ENCODE measurements at places on chromosomes 3 and 15. TPM values are rescaled to one million over a fixed set of nuclear protein-coding genes. Genes with fewer than 3 reads are reported as not detected.

Gene CLDN11
- 154 TPM for polyA plus RNA-seq

Gene CAND2
- polyA plus RNA-seq, result 7.0 TPM

Gene EBLN2
- polyA plus RNA-seq, result 2.7 TPM

Gene ARL13B
- polyA plus RNA-seq, result 21.2 TPM

Gene RAD51
- 13.3 TPM for polyA plus RNA-seq

Gene EPB42
- 1.3 TPM for polyA plus RNA-seq

Gene KBTBD13
- polyA plus RNA-seq, result 0.07 TPM

Gene KLHL6
- 1.2 TPM for polyA plus RNA-seq

Gene GOLGA6L4
- polyA plus RNA-seq, result 11.9 TPM

Gene FGD5
- polyA plus RNA-seq, result 27.0 TPM

Gene FSD2
- 0.15 TPM for polyA plus RNA-seq

Gene HIGD2B
- polyA plus RNA-seq, result not detected

Gene JMJD7
- 9.4 TPM for polyA plus RNA-seq

Gene ZNF609
- 34.3 TPM for polyA plus RNA-seq

Gene NPAP1
- polyA plus RNA-seq, result 0.56 TPM

Gene PIGZ
- 1.1 TPM for polyA plus RNA-seq

Gene AADACL2
- polyA plus RNA-seq, result not detected

Gene GLDN
- polyA plus RNA-seq, result 0.24 TPM

Gene PRKCI
- polyA plus RNA-seq, result 80.2 TPM

Gene IMPG2
- 0.33 TPM for polyA plus RNA-seq

Gene SLC28A2
- polyA plus RNA-seq, result 0.43 TPM

Gene DUSP7
- polyA plus RNA-seq, result 18.1 TPM

Gene KNL1
- 18.6 TPM for polyA plus RNA-seq

Gene GOLGA6D
- not detected for polyA plus RNA-seq

Gene CFAP100
- 0.53 TPM for polyA plus RNA-seq

Gene ZBTB20
- 4.2 TPM for polyA plus RNA-seq

Gene FILIP1L
- 20.4 TPM for polyA plus RNA-seq

Gene EXD1
- not detected for polyA plus RNA-seq

Gene PYGO1
- polyA plus RNA-seq, result 14.8 TPM

Gene BCL2A1
- 0.35 TPM for polyA plus RNA-seq

Gene MORC1
- 0.68 TPM for polyA plus RNA-seq

Gene CTSH
- 194 TPM for polyA plus RNA-seq

Gene SKOR1
- polyA plus RNA-seq, result 0.29 TPM

Gene PATL2
- 0.51 TPM for polyA plus RNA-seq

Gene FBXO40
- 0.06 TPM for polyA plus RNA-seq

Gene TYRO3
- polyA plus RNA-seq, result 175 TPM

Gene IL5RA
- polyA plus RNA-seq, result 0.37 TPM

Gene VIPR1
- polyA plus RNA-seq, result 1.3 TPM

Gene AQP9
- polyA plus RNA-seq, result 0.08 TPM
